Uterus (tissue), 4 donors: ENCODE measurements at places on chromosomes 1 and 21.

- no peak for DNase-seq
Observed at GRCh38 chr1:44310006-44310405, 45.1 kb downstream of the ERI3 start.

DNA sequence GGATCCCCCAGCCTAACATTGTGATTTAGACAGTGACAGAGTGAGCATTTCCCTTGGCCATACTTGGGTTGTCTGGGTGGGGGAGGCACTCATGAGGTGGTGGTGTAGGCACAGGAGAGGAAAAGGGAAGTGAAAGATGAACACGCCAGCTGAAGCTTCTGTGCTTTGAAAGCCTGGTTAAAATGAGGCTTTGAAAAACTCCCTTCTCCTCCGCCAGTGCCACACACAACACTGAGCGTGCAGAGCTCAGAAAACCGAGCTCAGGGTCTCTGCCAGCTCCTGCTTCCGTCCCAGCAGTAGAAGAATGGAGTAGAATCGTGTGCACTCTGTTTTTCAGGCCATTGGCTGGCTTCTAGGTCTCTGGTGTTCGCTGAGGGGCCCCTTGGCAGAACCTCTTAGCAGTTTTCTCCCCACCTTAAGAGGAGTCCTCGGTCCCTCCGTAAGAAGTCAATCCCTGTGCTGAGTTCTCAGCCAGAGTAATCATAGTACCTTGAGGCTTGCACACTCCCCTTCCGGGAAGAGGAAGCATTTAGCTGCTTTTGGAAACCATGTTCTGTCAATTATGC is 12.9 kb downstream of the PLEKHM2 start:
- DNase-seq = no peak

DNA sequence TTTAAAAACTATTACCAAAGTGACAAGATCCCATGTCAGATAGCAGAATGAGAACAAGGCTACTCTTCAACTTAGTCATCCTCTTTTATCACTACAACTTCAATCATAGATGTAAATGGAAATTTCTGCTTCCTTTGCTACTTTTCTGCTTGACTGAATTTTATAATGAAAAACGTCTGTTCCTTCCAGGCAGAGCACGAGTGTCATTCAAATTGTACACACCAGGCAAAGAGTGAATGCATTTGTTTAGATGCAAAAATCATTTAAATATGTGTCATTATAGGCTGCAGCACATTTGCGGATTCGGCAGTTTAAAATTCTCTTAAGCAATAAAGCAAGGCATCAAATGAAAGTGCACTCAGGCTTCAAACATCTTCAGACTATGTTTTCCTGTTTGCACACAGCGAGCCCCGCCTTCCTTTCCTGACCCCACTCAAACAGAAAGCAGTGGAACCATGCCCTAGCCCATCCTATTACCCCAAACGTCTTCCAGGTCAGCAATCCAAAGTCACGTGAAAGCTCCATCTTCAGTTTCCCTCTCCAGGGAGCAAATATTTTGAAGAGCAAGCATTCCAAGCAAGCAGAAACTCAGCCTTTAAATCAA is 99.6 kb downstream of the APP start:
- DNase-seq = peak; percentile 55

DNA sequence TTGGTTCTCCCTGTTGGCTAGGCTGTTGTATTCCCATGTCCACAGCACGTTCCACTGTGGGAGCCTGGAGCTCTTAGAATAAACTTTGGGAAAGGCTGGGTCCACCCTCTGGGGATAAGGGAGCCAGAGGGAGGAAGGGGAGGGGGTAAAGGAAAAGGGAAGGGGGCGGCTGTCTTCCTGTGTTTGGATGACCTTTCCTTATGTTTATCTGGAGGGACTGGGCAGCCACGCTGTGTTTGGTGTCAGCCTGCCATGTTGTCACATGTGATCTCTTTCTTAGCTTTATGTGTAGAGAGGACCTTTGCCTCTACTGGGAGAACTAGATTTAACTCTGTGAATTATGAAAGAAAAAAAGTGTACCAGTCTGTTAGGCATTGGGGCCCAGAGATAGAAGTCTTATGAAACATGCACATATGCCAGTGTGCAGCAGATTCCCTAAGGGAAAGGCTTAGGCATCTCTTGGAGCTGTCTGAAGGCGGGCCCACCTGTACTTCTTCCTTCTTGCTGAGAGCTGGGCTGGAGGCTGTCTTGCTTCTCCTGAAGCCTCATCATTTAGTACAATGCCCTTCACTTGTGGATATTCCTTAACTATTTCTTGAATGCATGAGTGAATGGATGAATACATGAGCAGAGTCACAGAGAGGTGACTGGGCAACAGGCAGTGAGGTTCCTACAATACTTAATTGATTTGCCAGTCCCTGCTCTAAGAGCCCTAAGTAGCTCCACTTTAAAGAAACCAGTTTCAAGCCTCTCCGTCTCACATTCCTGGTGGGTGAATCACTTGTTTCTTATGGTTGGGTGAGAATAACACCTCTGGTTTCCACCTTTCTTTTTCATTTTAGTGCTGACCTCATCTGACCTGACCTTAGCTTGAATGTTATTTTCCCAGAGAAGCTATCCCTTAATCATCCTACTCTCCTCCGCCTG is 62.5 kb upstream of the ARHGAP29 start:
- DNase-seq = no peak

DNA sequence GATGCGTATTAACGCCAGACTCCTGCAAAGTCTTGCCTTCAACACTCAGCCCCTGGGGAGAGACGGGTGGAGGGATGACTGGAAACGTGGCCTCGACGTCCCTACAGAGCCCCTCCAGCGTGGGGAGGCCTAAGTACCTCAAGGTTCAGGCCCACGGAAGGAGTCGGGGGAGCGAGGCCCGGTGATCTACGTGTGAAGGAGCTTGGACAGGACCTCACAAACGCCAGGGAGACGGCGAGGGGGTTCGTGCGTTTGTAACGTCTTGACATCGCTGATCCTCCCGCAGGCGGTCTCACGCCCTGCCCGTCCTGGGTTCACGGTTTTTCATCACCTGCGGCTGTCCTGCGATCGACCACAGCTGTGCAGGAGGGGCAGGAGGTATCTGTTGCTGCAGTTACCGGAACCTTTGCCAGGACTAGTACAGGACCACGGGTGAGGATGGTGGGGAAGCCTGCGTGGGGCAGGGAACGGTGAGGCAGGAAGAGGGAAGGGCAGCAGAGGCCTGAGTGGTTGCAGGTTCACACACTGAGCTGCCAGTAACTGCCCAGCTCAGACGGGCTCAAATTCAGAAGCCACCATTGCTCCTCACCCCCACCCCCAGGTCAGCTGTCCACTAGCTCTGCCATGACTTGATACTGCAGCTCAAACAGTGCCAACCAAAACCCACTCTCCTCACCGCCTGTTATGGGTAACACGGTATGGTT is 889 bp upstream of the CCNL2 start:
- DNase-seq = no peak

DNA sequence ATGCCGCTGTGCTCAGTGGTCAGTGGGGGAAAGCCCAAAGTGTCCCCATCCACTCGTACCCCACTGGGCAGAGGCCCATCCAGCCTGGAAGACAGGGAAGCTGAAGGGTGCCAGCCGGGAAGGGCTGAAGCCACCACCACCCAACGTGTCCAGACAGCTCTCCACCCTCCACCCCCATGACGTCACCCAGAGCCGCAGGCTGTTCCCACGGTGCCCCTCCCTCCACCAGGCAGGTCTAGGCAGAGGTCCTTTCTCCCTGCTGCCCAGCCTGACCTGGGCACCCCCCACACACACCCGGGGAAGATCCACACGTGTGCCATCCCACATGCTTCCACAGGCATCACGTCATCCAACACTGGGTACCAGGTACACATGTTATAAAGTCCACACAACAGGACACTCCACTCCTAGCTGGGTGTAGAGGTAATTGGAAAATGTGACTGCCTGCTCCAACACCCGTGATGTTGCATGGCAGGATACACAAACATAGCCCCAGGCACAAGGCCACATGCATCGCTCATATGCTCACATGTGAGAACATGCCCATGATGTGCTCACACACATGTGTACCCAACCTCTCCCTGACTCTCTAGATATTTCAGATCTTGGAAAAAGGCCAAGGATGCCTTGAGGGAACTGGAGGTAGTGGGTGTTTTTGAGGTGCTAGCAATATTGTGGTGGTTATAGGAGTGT is 5.1 kb upstream of the ARHGAP30 start:
- no peak for DNase-seq

DNA sequence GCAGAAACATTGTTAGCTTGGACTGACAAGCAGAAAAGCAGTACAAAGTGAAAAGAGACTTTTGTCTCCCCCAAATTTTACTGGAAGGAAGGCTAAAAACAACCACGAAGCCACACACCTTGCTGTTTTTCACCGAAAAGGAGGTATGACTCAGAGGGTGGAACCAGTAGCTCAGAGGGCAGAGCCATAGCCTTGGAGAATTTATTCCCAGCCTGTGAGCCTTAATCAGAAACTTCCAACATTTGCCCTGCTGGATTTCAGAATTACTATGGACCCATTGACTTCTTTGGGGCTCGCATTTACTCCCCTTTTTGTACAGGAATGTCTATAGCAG is 32.0 kb downstream of the RPS6KC1 start:
- no peak for DNase-seq

DNA sequence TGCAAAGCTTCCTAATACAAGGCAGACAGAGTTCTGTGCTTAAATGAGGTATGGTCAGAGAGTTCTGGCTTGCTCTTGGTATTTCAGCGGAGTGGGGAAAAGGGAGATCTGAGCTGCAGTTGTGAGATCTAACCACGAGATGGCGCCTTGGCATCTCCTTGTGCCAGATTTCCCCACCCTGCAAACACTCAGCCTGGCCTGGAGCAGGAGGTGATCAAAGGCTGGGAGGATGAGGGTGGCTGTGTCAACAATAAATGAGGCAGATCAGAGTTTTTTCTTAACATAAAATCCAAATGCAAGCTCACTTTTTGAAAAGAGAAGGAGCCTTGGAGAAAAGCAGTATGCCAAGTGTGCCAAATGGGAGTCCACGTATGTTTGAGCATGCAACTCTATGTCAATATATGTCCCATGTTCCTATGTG is 4.1 kb upstream of the TFAP2E start:
- DNase-seq = peak; percentile 57

DNA sequence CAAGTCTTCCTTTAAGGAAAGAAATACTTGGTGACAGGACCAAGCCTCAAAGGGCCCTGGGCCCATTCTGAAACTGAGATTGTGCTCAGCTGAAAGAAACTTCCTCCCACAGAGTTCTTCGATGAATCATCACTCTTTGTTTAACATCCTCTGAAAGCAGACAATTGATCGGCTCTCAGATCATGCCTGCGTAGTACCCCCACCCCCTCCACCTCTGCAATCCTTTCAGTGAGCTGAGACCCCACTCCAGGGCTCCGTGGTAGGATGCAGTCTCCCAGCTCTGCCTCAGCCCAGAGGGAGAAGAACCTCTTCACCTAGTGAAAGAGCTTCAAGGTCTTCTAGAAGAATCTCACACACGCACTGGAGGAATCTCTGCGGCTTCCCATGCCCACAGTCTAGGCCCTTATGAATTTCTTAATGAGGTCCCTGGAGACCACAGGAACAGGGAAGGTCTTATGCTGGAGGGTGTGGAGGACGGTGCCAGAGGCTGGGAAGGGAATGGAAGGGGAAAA is 104.9 kb upstream of the SOD1 start:
- DNase-seq = no peak
